Stimulated activated CD4-positive, alpha-beta T cell treated with anti-CD3 and anti-CD28 coated beads, Interleukin-12 subunit alpha, Interleukin-12 subunit beta, amount 100 ng/mL, for 4 hours (primary cell): ENCODE measurements at places on chromosomes 16 and 17.
A peak's percentile ranks its signal among the peaks of the same experiment; 100 is the strongest.

DNA sequence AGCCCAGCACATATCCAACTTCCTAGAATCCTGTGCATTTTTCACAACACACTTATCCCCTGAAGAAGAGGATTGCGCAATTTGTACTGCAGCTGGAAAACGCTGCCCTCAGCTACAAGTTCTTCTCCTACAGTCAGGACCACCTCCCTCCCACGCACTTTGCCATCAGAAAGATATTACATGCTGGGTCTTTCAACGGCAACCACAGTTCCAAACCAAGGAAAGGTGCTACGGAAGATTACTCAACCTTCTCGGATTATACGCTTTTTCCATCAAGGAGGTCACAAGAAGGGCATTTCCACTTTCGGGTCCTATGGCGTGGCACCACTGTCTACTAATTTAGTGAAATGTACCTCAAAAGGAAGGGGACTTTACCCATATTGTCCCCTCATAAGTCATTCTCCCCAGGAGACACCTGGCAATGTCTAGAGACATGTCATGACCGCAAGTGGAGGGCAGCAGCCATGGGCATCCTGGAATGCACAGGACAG, 35.2 kb downstream of the USP7 start:
- DNase-seq: peak; percentile 17

- DNase-seq: no peak
These were observed 2.7 kb upstream of the WFDC1 start for GRCh38 chr16:84292011-84292410.

DNA sequence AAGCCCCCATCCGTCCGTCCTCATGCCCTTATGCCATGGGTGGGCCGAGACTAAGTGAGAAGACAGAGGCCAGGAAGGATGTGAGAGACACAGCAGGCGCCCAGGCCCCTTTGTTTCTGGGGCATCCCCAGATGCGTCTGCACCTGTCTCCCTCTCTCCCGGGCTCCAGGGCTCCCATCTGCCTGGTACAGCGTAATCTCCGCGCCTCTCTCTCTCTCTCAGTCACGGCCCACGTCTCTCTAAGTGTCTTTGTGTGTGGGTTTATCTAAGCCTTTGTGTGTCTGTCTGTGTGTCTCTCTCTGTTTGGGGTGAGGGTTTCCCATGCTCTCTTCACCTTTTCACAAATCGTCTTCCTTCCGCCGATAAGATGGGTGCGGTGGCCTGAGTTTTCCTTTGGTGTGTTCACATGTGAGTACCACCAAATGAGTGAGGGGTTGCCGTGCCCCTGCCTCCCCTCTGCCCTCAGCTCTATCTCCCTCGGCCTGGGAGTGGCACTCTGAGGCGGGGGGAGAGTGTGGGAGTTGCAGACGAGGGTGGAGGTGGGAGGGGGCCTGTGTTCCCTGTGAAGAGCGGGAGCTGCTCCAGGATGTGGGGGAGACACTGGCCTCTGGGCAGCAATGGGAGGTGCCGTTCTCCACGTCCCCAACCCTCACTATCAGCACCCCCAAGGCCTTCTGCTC, 25.8 kb upstream of the ABCC3 start:
- no peak for DNase-seq

- no peak for DNase-seq
These were observed 2.3 kb downstream of the RSAD1 start for GRCh38 chr17:50480854-50481490.

DNA sequence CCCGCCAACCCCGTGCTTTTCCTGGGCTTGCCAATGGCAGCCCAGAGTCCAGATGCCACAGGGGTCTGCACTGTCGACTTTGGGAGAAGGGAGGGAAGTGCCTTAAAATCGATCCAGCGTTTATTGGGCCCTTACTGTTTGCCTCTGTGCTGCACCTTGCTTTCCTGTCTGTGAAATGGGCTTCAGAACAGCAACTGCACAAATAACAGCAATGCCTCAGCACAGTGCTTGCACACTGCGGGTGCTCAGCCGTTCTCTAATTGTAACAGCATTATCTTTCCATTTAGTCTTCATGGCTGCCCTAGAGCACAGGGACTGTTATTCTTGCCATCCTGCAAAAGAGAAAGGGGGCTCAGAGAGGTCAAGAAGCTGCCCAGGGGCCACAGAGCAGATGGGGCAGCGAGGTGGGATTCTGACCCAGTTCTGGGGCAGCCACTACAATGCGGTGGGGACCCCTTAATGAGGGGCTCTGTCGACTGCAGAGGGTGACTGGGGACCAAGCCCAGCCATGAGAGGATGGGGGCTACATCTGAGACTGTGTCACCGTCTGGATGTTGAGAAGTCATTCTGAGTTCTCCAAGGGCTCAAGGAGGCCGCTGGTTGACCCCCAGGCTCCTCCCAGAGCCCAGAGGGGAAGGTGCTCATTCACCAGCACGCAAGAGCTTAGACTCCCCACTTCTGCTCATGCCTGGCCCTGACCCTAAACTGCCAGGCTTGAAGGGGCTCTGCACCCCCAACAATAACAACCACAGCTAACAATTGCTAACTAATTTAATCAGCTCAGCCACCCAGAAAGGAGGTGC, 9.4 kb upstream of the FOXF1 start:
- no peak for DNase-seq

DNA sequence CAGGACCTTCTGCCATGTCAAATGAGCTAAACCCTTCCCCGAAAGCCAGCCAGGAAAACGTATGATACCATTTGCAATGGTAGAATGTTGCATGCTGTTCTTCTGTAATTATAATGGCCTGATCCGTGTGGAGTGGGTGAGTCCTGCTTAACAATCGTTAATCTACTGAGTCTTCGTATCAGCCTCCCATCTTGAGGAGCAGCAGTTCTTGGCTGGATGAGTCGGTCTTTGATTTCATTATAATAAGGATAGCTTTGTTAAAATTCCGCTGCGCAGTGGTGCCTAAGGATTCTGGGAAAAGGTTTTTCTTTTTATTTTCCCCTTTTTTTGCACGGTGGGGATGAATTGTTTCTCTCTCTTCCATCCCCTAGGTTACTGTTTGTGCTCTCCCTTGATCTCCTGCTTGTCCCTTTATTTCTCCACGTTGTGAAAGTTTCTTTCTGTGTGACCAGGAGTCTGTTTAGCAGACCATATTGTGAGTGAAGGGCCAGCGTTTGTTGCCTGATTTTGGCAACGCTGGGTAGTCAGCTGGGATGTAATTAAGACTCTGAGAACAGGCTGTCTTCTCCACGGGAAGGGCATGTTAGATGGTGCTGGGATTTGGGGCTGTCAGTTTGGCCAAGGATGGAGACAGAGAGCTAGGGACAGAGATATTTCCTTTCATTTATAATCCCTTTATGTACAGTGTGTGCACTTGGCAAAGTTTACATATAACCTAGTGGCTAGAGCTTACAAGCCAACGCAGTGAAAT, 263.0 kb downstream of the FTO start:
- no peak for DNase-seq

DNA sequence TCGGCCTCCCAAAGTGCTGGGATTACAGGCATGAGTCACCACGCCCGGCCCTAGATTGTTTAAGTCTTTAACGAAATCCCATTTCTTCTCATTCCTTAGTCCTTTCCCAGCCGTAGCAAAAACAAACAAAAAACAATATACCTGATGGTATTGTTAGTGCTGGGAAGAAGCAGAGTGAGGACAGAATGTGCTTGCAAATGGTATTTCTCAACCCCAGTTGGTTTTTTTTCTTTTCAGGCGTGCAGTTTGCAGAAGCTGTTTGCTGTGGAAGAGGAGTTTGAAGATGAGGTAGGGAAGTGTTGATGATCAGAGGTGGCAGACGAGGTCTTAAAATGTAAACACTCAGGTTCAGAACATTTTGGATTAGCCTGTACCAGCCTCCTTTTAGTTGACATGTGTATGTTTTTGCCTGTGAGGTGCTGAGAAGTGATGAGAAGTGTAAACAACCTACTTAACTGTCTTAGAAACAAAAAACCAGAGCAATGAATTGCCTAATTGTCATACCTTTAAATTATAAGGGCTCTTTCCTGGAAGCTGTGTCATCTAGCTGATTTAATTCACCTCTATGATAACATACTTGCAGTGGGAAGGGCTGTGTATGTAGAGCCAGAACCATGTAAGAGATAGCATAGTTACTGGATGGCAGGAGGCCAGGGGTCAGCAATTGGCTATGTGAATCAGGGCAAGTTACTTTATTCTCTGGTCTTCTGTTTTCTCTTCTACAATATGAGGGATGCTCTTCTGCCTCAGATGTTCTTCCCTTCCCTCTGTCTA, 3.4 kb downstream of the HROB start:
- DNase-seq: no peak

GRCh38 chr16:56841233-56841632, 23.8 kb upstream of the SLC12A3 start:
- no peak for DNase-seq

DNA sequence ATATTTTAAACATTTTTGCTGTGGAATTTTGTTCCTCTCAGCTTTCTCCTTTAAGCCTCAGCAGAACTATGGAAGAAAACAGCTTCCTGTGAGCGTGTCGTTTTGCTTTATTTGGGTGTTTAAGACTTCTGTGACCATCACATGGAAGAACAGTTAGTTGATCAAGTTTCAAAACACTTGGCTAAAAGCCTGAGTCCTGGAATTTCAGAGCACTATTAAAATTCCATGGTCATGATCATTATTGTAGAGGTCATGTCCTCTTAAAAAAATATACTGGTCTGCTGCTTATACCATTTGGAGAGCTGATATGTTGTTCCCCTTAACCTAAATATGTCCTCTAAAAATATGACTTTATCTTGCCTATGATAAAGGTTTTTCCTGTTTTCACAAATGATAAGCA, 12.6 kb upstream of the CDR2 start:
- DNase-seq: no peak

DNA sequence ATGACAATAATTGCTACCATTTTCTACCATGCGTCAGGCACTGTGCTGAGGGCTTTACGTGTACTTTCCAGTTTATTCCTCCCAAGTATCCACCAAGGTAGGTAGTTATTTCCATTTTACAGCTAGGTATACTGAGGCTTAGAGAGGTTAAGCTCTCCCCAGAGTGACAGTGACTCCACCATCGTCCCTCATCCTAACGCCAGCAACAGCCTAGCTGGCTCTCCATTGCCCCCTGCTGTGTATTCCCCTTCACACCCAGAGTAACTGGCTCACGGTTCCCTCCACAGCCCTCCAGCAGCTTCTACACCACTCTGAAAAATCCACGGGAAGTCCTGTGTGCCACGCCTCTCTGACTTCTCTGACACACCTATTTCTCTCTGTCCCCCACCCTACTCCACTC, 7.1 kb upstream of the ASGR1 start:
- no peak for DNase-seq

DNA sequence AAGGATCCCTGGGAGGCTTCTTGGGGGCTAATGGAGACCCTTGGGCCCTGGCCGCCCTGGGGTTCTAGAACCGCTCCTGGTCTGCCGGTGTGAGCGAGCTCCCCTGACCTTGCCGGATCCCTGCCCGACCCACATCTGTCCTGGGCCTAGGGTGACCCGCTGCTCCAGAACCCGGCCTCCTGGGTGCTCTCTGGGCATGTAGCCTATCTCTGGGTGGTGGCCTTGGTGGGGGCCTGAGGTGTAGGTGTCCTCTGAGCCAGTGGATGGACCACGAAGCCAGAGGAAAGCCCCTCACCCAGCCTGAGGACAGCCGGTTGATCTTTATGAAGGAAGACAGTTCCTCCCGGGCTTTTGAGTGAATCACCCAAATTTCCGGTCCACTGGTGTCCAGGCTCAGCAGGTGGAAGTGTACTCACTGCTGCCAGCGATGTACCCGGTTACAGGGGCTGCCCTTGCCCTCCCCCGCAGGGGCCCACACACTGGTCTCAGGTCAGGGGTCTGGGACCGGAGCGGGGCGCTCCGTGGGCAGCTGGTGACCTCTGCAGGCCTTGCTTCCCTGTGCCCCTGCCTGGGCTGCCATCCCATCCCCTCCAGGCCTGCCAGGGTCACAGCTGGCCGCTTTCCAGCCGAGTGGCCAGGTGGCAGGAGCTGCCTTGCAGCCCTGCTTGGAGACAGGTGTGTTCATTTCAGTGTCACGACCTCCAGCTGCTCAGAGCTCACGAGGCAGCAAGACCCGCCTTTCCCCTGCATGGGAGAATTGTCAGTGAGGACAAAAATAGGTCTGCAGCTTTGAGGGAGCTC, 10.5 kb upstream of the GSE1 start:
- no peak for DNase-seq

DNA sequence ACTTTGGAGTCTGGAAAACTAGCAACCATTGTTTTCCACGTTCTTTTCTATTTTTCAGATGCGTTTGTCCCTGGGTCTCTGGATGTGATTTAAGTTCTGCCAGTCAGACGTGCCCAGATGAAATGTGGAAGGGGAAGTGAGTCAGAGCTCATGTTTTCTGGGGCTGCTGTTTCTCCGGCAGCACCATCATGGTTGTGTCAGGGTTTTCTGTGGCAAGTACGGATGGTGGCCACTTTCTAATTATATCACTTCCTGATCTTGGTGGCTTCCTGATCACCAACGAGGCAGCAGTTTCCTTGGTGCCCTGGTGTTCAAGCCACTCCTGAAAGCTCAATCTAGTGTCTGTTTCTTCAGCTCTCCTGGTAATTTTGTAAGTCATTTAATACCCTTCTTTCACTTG, 31.4 kb upstream of the PMFBP1 start:
- DNase-seq: no peak

DNA sequence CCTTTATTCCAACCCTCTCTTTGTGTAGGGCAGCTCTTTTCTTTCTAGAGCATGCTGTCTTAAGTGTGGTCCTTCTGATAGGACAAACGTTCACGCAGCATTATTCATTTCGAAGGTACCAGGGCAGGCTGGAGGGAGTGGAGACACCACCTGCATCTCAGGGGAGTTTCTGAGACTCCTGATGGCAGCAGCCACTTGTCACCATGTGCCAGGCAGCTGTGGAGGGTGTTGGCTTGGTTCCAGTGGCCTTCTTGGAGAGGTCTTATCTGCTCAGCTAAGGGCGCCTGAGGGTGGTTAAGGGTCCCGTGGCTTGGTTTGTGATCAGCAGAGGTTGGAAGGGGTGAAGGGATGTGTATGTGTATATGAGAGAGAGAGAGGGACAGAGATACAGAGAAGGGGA, 257.1 kb upstream of the EEF2KMT start:
- no peak for DNase-seq

GRCh38 chr17:19250421-19251173, 13.4 kb downstream of the EPN2 start:
- no peak for DNase-seq

DNA sequence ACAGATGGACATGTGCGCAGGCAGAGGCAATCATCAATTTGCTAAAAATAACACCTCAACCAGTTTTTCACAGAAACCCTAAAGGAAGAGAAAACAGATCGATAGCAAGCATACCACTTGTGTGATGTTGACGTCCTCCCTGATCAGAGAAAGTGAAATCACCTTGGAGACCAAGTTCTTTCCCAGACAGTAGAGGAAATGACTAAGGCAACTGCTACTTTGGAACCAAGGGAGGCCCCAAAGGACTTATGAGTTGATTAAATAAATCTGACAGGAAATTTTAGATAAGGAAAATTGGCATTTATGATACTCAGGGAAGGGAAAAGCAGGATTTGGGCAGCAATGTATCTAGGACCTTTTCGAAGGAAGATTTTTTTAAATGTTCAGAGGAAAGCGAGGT, 267.1 kb upstream of the ASIC2 start:
- no peak for DNase-seq

- peak; percentile 44 for DNase-seq
These were observed 174.3 kb upstream of the TNRC6C start for GRCh38 chr17:77783991-77784820.

DNA sequence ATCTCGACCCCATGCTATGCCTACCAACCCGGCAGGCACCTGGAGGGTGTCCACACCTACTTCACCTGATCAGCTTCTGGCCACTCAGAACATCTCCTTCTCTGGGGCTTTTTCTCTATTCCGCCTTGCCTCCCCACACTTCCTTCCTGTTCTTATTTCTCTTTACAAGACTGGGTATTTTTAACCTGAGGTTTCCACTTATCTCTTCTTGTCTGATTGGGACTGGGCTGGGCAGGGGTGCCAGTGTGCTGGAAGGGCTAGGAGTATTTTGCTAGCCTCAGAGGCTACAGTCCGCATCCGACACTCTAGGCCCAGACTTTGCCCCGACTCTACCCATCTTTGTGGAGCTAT, 26.2 kb upstream of the ZNF652 start:
- no peak for DNase-seq
